ENCODE measurements at places on chromosomes 5 and 9. TPM values are rescaled to one million over a fixed set of nuclear protein-coding genes. Genes with fewer than 3 reads are reported as not detected.
A peak's percentile ranks its signal among the peaks of the same experiment; 100 is the strongest.

- H3K4me3 ChIP-seq, result peak overlapping the region; percentile 84
- no peaks in the 10 kb centered on the region for H3K27me3 ChIP-seq
- peak; percentile 49 for DNase-seq
- H3K4me1 ChIP-seq, result peaks cover 51% of the 10 kb centered on the region
These were observed 36.7 kb downstream of the SARDH start for GRCh38 chr9:133701321-133701980.

DNA sequence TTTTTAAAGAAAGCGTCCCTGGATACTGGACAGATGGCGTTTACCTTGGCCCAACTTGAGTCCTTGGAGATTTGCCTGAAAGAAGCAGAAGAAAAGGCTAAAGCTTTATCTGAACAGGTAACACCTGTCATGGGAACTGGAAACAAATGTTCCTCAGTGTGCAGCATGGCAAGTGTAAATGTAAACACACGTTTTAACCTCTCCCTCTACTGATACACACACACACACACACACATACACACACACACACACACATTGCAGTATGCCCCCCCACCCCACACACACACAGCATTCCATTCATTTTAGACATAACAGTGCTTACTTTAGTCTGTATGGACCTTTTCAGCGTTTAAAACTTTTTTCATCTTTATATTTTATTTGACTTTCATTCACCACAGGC lies 51.1 kb downstream of the CCDC192 start:
- no peak overlapping the region for H3K27ac ChIP-seq
- DNase-seq, result no peak
- no peaks in the 10 kb centered on the region for H3K36me3 ChIP-seq
- H3K27me3 ChIP-seq, result no peaks in the 10 kb centered on the region

The FOXD4L5 gene
- 0.63 TPM for total RNA-seq

GRCh38 chr9:112334432-112334841 lies 1.0 kb upstream of the PTBP3 start:
- peak; percentile 73 for DNase-seq
- no peaks in the 10 kb centered on the region for H3K36me3 ChIP-seq
- H3K4me3 ChIP-seq, result peak overlapping the region; percentile 92
- H3K4me1 ChIP-seq, result peaks cover 38% of the 10 kb centered on the region
- peak overlapping the region; percentile 96 for H3K27ac ChIP-seq

GRCh38 chr9:124660341-124660801 lies 110.7 kb downstream of the NR6A1 start:
- H3K4me3 ChIP-seq, result peak overlapping the region; percentile 94
- no peaks in the 10 kb centered on the region for H3K36me3 ChIP-seq
- DNase-seq, result no peak
- H3K27ac ChIP-seq, result peak overlapping the region; percentile 87
- H3K4me1 ChIP-seq, result peaks cover 37% of the 10 kb centered on the region

GRCh38 chr5:135064235-135064570 lies 30.2 kb upstream of the PITX1 start:
- no peaks in the 10 kb centered on the region for H3K36me3 ChIP-seq
- DNase-seq, result no peak
- peaks cover 5% of the 10 kb centered on the region for H3K27me3 ChIP-seq
- no peaks in the 10 kb centered on the region for H3K4me1 ChIP-seq

- H3K36me3 ChIP-seq, result no peaks in the 10 kb centered on the region
- DNase-seq, result no peak
- no peaks in the 10 kb centered on the region for H3K4me1 ChIP-seq
- H3K27me3 ChIP-seq, result peaks cover 29% of the 10 kb centered on the region
- H3K4me3 ChIP-seq, result no peak overlapping the region
These were observed 3.1 kb downstream of the NIPAL4 start for GRCh38 chr5:157463081-157463480.

DNA sequence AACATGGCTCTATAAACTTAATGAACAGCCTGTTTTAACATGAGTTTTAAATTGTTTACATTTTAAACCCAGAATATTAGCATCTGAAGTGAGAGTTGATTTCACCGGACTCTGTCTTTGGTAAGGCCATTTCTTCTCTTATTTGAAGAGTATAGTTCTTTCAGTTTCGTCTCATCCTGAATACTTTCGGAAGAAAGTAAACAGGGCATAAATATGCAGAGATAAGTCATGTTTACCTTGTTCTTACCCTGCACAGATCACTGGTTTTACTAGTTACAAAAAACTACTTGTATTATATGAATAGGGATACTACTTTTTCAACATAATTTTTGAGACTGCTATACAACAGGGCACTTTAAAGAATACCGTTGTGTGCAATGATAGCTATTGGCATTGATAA lies 656.3 kb upstream of the ZNF608 start:
- no peak overlapping the region for H3K4me3 ChIP-seq
- H3K27me3 ChIP-seq, result no peaks in the 10 kb centered on the region
- DNase-seq, result no peak
- H3K4me1 ChIP-seq, result no peaks in the 10 kb centered on the region
- H3K27ac ChIP-seq, result no peak overlapping the region

The ADAMTS12 gene
- not detected for total RNA-seq

The MUSK gene
- total RNA-seq, result not detected

GRCh38 chr5:6506611-6507010 lies 58.0 kb downstream of the UBE2QL1 start:
- DNase-seq, result no peak
- peaks cover 2% of the 10 kb centered on the region for H3K4me1 ChIP-seq
- no peak overlapping the region for H3K4me3 ChIP-seq
- H3K36me3 ChIP-seq, result no peaks in the 10 kb centered on the region
- H3K27ac ChIP-seq, result no peak overlapping the region
- H3K27me3 ChIP-seq, result peaks cover 13% of the 10 kb centered on the region

- no peak overlapping the region for H3K4me3 ChIP-seq
- H3K36me3 ChIP-seq, result peaks cover 13% of the 10 kb centered on the region
- H3K4me1 ChIP-seq, result peaks cover 4% of the 10 kb centered on the region
- peaks cover 8% of the 10 kb centered on the region for H3K27me3 ChIP-seq
- H3K27ac ChIP-seq, result no peak overlapping the region
These were observed 49.2 kb upstream of the FBXL17 start for GRCh38 chr5:108430931-108431608.

The SLIT3 gene
- not detected for total RNA-seq

The ARID3C gene
- 0.27 TPM for total RNA-seq

DNA sequence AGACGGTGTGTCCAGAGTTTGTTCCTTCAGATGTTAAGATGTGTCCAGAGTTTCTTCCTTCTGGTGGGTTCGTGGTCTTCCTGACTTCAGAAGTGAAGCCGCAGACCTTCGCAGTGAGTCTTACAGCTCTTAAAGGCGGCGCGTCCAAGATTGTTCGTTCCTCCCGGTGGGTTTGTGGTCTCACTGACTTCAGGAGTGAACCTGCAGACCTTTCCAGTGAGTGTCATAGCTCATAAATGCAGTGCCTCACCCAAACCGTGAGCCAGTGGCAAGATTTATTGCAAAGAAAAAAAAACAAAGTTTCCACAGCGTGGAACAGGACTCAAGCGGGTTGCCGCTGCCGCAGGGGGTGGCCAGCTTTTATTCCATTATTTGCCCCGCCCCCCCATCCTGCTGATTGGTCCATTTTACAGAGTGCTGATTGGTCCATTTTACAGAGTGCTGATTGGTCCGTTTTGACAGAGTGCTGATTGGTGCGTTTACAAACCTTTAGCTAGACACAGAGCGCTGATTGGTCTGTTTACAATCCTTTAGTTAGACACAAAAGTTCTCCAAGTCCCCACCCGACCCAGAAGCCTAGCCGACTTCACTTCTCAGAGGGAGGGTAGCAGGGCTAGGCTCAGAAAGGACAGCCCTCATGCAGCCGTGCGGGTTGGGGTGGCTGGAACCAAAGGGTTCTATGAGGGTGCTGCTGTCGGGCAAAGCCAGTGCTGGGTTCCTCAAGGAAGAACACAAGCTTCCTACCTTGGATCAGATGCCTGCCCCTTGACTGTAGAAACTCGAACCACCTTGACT lies 9.1 kb upstream of the RNF130 start:
- H3K4me3 ChIP-seq, result peak overlapping the region; percentile 86
- peak; percentile 47 for DNase-seq
- peaks cover 27% of the 10 kb centered on the region for H3K27me3 ChIP-seq

DNA sequence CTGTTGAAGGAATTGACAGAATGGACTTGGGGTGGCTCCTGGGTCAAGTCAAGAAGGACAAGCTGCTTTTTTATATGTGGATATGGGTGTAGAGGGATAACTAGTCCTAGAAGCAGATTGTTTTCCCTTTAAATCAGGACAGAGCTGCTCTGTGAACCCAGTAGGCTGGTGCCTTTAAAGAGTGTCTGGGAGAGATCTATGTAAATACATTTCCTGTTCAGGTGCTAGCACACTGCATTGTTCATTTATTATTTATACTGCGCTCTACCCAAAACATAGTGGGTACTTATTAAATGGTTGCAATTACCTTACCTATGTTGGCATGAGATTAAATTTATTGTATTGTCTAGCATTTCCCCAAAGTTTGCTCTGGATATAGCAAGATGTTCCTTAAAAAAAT lies 86.6 kb upstream of the EQTN start:
- DNase-seq, result no peak
- H3K27ac ChIP-seq, result no peak overlapping the region
- H3K4me3 ChIP-seq, result no peak overlapping the region
- peaks cover 39% of the 10 kb centered on the region for H3K4me1 ChIP-seq
- no peaks in the 10 kb centered on the region for H3K36me3 ChIP-seq

- H3K27me3 ChIP-seq, result no peaks in the 10 kb centered on the region
- H3K4me3 ChIP-seq, result peak overlapping the region; percentile 56
- no peak for DNase-seq
- peak overlapping the region; percentile 98 for H3K27ac ChIP-seq
These were observed 63.9 kb upstream of the TNFAIP8 start for GRCh38 chr5:119291877-119292276.

DNA sequence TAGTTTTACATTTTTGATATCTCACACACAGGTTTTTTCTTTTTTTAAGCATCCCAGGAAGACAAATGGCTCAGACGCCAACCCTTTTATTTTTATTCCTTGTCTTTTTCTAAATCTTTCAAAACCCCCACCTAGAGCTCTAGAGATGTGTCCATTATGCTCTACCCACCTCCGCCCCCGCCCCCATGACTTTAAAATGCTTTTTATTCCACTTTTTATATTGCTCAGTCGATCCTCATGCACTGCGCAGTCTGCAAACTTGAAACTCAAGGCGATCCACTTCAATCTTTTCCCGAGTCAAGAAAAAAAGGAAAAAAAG lies 411 bp upstream of the MAT2B start:
- DNase-seq, result no peak
- H3K4me3 ChIP-seq, result peak overlapping the region; percentile 91
- peaks cover 7% of the 10 kb centered on the region for H3K36me3 ChIP-seq
- H3K27ac ChIP-seq, result peak overlapping the region; percentile 98
- H3K27me3 ChIP-seq, result no peaks in the 10 kb centered on the region
- H3K4me1 ChIP-seq, result peaks cover 50% of the 10 kb centered on the region

The SMARCA2 gene
- 236 TPM for total RNA-seq

DNA sequence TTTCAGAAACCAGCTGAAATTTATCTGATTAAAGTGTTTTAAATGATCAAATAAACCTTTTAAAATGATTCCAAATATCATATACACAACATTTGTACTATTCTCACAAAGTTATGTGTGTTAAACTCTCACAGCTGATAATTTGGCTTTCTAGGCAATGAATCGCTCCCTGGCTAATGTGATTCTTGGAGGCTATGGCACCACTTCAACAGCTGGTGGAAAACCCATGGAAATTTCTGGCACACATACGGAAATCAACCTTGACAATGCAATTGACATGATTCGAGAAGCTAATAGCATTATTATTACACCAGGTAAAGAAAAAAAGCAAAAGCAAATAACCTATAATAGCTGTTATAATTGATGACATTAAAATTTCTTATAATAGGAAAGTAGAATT lies 72.4 kb downstream of the NNT start:
- H3K36me3 ChIP-seq, result peaks cover 26% of the 10 kb centered on the region
- H3K4me1 ChIP-seq, result peaks cover 7% of the 10 kb centered on the region
- DNase-seq, result no peak
- H3K4me3 ChIP-seq, result no peak overlapping the region
- H3K27ac ChIP-seq, result no peak overlapping the region
- no peaks in the 10 kb centered on the region for H3K27me3 ChIP-seq

DNA sequence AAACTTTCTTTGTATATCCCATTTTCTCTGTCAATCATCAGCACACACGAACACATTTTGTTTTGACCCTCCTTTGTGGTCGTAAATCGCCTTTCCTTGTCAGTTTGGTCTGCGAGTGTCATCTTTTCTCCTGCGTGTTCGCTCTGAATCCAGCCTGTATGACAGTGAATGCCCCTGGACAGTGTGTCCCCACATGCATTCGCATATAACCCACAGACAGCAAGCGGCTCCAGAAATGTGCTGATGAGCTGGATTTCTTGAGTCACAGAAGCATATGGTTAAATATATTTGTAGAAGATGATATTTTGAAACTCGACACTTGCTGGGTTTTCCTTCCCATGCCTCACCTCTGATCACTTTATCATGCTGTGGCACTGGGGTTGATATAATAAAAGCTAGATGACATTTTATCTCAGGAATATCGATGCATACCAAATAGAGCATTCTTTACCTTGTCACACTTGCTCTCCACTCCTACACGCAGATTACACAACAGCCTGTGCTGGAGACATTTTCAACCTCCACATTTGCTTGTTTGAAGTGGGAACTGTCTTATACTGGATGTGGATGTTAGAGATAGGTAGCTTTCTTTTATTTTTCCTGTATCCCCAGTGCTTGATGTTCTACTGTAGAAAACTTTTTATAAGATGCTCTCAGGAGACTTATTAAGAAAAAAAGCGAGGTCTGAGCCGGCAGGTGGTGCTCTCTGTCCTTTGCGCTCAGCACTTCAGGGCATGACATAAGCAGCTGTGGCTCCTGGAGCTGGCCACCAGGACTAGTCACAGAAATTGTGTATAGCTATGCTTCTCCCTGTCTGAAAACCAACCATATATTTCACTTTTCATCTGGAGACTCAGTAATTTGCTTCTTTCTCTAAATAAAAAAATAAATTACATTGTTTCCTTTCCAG lies 215.1 kb downstream of the SH3GL2 start:
- no peaks in the 10 kb centered on the region for H3K27me3 ChIP-seq
- no peaks in the 10 kb centered on the region for H3K36me3 ChIP-seq
- DNase-seq, result no peak
- no peak overlapping the region for H3K27ac ChIP-seq
- H3K4me1 ChIP-seq, result no peaks in the 10 kb centered on the region

- no peaks in the 10 kb centered on the region for H3K4me1 ChIP-seq
- H3K27ac ChIP-seq, result no peak overlapping the region
- DNase-seq, result no peak
- no peak overlapping the region for H3K4me3 ChIP-seq
These were observed 90.0 kb upstream of the POU5F2 start for GRCh38 chr5:93831449-93831848.

GRCh38 chr5:60436518-60436917 lies 263.4 kb downstream of the DEPDC1B start:
- no peaks in the 10 kb centered on the region for H3K27me3 ChIP-seq
- no peak overlapping the region for H3K4me3 ChIP-seq
- H3K4me1 ChIP-seq, result peaks cover 8% of the 10 kb centered on the region
- no peaks in the 10 kb centered on the region for H3K36me3 ChIP-seq
- no peak for DNase-seq

- no peaks in the 10 kb centered on the region for H3K4me1 ChIP-seq
- no peak for DNase-seq
- no peak overlapping the region for H3K4me3 ChIP-seq
- peaks cover 51% of the 10 kb centered on the region for H3K27me3 ChIP-seq
- no peaks in the 10 kb centered on the region for H3K36me3 ChIP-seq
- H3K27ac ChIP-seq, result no peak overlapping the region
These were observed 163.9 kb upstream of the CLINT1 start for GRCh38 chr5:158022837-158023236.

The ACTL7A gene
- not detected for total RNA-seq

GRCh38 chr5:178651046-178651810 lies 24.4 kb upstream of the CLK4 start:
- peaks cover 2% of the 10 kb centered on the region for H3K36me3 ChIP-seq
- H3K27me3 ChIP-seq, result peaks cover 8% of the 10 kb centered on the region
- no peak for DNase-seq

The PCDHGA10 gene
- 0.41 TPM for total RNA-seq

Data from naive thymus-derived CD8-positive, alpha-beta T cell (primary cell).